Left cardiac atrium (tissue), 4 donors: ENCODE measurements at places on chromosomes 3 and 15. TPM values are rescaled to one million over a fixed set of nuclear protein-coding genes. Genes with fewer than 3 reads are reported as not detected.

DNA sequence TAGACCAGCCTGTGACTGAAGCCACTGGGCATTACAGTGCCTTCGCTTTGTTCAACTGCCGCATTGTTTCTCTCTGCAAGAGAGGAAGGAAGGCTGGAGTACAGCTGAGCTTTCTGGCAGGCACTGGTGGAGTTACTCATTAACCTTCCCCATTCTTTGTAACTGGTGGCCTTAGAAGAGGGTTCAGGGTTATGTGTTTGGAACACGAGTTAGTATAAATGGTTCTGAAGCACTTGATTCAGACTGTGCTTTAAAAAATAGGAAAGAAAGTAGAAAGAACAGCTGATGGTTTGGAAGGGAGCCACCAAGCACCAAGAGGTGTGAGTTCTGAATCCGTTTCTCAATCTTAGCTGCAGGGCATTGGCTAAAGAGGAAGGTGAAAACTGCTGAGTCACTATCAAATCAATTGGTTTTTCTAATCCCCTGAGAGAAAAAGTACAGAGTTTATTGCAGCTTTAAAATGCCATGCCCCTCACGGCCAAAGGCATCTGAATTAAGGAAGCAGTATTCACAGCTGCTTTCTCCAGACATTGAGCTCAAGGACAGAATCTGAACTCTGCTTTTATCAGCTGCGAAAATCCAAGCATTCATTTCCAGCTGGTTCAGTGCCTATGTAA, 3.6 kb downstream of the HGD start:
- peak; percentile 27 for DNase-seq

- DNase-seq, result no peak
These were observed 210.6 kb downstream of the ATP8B4 start for GRCh38 chr15:49908236-49908932.

DNA sequence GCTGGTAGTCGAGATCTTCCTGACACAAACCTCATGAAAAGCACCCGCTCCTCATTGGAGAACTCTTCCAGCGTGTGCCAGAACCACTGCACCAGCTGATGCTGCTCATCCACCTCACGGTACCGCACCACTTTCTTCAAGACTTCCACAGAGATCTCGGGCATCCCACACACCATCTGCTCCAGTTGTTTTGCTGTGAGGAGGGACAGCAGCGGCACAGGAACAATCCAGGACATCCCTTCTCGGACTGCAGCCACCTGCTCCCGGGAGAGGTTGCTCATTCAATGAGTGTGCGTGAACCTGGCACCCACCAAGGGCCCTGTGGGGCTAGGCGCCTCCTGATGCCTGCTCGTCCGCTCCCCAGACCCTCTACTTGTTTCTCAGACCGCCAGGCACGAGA, 15.1 kb downstream of the FBXL22 start:
- no peak for DNase-seq

GRCh38 chr15:40956541-40956982, 3.3 kb downstream of the CHAC1 start:
- DNase-seq, result no peak

DNA sequence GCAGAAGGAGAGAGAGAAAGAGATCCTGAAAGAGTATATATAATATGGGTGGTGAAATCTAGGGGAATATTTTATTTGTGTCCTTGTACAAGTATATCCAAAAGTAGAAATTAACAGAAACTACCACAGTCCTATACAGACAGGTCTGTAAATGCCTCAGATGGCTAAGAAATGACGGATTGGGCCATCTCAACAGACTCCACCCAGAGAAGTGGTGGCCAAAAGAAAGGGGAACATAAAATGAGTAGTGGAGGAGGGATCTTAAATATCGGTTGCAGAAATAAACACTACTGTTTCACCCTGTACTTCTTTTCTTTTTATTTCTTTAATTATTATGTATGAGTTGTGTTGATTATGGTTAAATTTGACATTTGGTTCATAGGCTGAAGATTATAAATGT, 47.7 kb downstream of the CCR3 start:
- DNase-seq, result no peak

- DNase-seq, result no peak
These were observed 304.5 kb downstream of the RBMS3 start for GRCh38 chr3:29585368-29585767.

- DNase-seq, result no peak
These were observed 15.7 kb upstream of the ARID3B start for GRCh38 chr15:74525309-74525708.

DNA sequence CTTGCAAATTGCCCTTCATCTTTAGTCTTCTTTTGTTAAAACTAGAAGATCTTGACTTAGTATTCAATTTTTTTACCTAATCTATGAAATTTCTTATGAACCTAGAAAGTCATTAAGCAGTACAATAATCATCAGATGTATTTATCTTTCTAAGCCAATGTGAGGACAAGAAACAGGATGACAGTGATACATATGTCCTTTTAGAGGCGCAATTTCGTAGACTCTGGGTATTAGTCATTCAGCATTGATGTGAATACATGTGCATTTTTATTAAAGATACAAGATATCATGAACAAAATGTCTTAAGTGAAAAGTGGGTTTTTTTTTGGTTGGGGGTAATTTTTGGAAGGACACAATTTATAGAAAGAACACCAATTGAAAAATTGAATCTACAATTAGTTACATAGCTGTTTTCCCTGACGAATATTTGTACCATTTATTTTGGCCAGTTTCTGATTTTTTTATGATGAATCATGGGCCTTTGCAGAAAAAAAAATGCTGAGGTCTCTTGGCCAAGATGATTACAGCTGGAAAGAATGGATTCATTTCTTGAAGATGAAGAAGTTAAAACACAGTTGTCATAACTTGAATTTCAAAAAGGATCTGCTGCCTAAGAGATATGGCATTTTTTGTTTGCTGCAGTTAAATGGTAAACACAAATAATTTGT, 48.9 kb upstream of the AGTR1 start:
- DNase-seq, result no peak

- no peak for DNase-seq
These were observed 1.2 kb downstream of the IFT122 start for GRCh38 chr3:129441215-129441614.

- no peak for DNase-seq
These were observed 58.4 kb downstream of the SYN2 start for GRCh38 chr3:12062605-12063004.

GOLGA8A gene
- total RNA-seq, result 21.8 TPM

A4GNT gene
- total RNA-seq, result not detected

HTR3E gene
- total RNA-seq, result not detected

GPR156 gene
- total RNA-seq, result 0.29 TPM

ATP10A gene
- total RNA-seq, result 2.4 TPM

DGKG gene
- total RNA-seq, result 23.4 TPM

COPB2 gene
- 84.9 TPM for total RNA-seq

PRR20G gene
- total RNA-seq, result not detected

IQCH gene
- 0.53 TPM for total RNA-seq
